ENCODE measurements at places on chromosomes 12 and 14.

DNA sequence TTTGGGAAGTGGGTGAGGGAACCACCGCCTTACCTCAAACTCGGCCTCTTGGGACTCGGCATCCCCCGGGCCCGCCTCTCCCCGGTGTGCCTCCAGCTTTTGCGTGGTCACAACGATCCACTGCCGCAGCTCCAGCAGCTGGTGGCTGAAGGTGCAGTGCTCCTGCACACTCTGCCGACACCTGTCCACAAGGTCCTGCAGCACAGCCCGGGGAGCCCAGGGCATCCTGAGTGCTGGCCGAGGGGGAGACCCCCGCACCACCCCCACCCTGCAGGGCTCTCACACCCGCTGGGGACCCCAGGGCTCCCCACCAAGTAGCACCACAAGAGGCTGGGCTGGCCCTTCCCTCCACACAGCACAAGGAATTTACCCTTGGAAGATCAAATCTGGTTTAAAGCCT lies 76.6 kb downstream of the SYNE3 start:
- no peak for DNase-seq

GRCh38 chr12:4203772-4204376 lies 69.7 kb upstream of the CCND2 start:
- DNase-seq: no peak

GRCh38 chr12:127542931-127543330 lies 724.0 kb upstream of the TMEM132C start:
- no peak for DNase-seq

DNA sequence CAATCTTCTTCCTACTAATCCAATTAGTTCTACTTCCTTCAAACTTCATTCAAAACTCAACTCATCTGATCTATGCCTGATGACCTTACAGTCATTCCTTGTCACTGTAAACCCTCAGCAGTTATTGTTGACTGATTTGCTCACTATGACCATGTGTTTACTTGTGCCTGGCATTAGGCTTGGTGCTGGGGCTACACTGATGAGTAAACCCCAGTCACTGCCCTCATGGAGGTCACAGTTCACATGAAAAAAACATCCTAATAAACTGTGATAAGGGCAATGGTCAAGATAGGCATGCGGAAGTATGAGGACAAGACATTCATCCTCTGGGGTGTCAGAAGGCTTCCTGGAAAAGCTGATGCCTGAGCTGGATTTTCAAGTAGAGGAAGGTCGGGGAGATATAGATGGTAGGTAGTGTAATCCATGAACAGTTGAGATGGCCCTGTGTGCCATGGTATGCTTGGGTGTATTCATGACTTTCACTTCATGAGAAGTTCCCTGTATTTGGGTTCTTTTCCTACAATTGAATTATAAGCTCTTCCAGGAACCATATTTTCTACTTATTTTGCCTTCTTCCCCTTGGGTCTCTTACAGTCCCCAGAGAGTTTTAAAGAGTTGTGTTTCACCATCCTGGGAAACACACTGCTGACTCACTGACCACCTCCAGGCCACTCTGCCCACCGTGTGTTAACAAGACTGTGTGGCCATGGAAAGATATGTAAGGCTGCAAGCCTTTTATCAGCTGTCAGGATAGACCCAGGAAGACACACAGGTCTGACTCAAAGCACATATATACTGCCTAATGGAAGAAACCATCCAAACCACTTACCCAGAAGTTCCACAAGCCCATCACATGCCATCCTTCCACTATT lies 38.7 kb upstream of the DUSP6 start:
- DNase-seq: no peak

- no peak for DNase-seq
Measured at GRCh38 chr14:49494836-49495235, 91.3 kb downstream of the RPS29 start.

DNA sequence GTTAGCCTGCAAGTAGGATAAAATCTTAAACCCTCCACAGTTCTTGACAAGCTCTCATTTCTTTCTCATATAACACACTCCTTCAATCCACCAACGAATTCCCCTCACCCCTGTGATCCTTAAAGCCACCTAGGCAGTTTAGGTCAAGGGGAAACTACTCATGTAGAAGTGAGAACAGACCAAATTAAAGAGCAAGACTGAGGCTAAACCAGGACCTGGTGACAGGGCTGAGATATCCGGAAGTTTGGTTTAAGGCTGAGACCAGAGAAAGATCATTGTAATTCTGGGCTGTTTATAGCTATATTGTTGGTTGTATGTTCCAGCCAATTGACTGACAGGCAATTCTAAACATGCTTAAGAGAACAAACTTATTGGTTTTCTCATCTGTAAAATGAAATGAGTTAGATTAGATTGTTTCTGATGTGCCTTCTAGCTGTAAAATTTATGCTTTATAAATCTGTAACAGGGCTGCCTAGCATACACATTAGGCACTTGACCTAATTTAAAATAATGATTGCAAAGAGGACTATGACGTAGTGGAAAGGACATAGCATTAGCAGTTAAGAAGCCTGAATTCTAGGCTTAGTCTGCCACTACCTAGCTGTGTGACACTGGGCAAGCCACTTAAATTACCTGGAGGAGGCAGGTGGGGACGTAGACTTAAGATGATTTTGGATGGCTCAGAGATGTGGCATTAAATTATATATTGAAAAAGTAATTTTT lies 53.9 kb upstream of the PTGR2 start:
- no peak for DNase-seq

GRCh38 chr12:13534645-13535398 lies 338.3 kb downstream of the EMP1 start:
- peak; percentile 77 for DNase-seq

DNA sequence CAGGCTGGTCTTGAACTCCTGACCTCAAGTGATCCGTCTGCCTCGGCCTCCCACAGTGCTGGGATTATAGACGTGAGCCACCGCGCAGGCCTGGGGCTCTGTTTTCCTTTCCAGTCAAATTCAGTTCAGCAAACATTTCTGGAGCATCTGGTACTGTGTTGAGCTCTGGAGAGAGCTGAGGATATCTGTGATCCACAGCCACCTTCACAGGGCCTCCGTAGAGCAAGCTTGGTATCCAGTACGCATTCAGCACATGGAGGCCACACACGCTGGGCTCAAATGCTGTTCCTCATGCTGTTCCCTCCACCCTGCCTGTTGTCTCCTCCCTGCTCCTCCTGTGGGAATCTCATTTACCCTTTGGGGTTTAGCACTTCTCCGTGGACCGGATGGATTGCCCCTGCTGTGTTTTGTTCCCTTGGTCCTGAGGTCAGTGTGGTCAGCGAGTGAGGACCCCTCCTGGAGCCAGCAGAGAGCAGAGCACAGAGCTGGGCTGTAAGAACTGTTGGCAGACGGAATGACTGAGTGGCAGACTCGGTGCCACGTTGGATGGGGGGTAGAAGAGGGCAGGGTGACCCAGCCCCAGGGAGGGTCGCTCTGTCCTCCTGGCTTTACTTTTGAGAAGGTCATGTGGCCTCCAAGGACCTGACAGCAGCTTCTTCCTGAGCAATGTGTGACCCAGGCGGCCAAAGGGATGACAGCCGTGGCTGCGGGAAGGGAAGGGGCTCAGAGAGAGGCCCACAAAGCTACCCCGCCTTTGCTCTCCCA lies 891 bp downstream of the RPS6KL1 start:
- DNase-seq: no peak

DNA sequence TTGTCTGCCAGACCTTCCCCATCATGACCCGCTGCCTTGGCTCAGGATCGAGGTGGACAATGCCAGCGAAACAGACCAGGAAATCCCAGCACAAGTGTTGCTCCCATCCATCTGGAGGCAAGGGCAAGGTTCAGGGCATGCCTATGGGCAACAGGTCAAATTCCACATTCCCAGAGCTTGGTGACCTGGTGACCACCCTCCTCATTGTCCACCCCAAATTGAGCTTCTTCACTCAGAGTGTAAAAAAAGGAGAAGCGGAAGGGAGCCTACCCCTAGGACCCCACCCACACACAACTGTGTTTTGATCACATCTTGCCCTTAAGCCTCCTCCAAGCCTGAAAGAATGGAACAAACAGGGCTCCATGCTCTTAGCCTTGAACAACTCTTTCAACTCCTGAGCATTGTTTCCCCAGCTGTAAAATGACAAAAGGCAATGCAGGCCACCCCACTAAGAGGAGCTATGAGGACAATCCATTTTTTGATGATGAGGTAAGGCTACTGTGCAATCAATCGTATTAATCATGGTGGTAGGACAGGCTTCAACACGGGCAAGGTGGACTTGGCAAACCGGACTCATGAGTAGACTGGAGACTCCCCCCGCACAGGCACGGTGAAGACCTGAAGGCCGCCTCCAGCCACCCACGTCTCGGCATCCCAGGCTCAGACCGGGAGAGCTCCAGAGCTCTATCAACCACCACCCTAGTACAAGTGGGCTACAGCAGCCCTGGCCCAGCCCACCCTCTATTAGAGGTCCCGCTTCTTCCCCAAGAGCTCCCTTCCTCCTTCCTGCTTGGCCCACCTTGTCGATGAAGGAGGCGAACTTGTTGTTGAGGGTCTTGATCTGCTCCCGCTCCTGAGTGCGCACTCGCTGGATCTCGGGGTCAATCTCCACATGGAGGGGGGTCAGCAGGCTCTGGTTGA lies 866 bp downstream of the KRT79 start:
- no peak for DNase-seq

DNA sequence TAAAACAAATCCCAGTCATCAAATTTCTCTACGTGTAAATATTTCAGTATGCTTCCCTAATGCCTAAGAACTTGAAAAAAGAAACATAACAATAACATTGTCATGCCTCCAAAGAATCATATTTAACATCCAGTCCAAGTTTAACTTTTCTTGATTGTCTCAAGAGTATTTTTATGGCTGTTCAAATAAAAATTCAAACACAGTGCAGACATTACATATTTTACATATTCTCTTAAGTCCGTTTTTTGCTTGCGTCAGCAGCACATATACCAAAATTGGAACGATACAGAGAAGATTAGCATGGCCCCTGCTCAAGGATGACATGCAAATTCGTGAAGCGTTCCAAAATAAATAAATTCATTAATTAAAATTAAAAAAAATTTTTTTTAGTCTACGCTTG lies 23.3 kb upstream of the EEA1 start:
- DNase-seq: no peak

- no peak for DNase-seq
Measured at GRCh38 chr12:25322351-25322750, 71.6 kb upstream of the KRAS start.

- peak; percentile 50 for DNase-seq
Measured at GRCh38 chr12:47946413-47947323, 16.7 kb upstream of the TMEM106C start.

- no peak for DNase-seq
Measured at GRCh38 chr12:72318341-72318740, 46.2 kb downstream of the TRHDE start.

DNA sequence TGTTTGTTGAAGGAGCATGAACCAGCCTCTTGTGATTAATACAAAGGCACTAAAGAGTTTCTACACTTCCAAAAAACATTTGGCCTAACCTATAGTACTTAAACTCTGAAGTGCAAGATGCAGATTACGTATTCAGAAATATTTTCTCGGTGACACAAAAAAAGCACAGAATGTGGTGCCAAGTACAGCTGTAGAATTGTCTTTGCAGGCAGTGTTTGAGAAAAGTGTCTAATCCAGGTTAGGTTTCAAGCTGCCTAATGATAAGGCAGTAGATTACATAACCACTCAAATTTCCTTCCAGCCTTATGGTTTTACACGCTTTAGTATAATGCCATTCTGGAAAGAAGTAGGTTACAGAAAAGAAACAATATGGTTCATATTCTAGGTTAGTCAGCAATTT lies 205.2 kb downstream of the KLHL28 start:
- DNase-seq: no peak

- DNase-seq: no peak
Measured at GRCh38 chr14:23876160-23876750, 77.3 kb upstream of the DHRS4 start.

GRCh38 chr12:20474016-20474415 lies 105.7 kb downstream of the PDE3A start:
- no peak for DNase-seq

- DNase-seq: peak; percentile 2
Measured at GRCh38 chr14:58484176-58484575, 56.7 kb downstream of the KIAA0586 start.

- DNase-seq: no peak
Measured at GRCh38 chr14:84436528-84436927, 1093.4 kb upstream of the FLRT2 start.

- no peak for DNase-seq
Measured at GRCh38 chr14:95830386-95830785, 46.2 kb upstream of the TUNAR start.

GRCh38 chr14:101962503-101962874 lies 1.9 kb upstream of the DYNC1H1 start:
- DNase-seq: no peak

- DNase-seq: no peak
Measured at GRCh38 chr14:39289523-39289922, 55.8 kb downstream of the MIA2 start.
